ENCODE measurements at places on chromosomes 12 and 14.

- no peak for DNase-seq
These were observed 53.7 kb downstream of the CCDC88C start for GRCh38 chr14:91363776-91364523.

GRCh38 chr12:25761356-25761755 lies 197.1 kb upstream of the RASSF8 start:
- no peak for DNase-seq

DNA sequence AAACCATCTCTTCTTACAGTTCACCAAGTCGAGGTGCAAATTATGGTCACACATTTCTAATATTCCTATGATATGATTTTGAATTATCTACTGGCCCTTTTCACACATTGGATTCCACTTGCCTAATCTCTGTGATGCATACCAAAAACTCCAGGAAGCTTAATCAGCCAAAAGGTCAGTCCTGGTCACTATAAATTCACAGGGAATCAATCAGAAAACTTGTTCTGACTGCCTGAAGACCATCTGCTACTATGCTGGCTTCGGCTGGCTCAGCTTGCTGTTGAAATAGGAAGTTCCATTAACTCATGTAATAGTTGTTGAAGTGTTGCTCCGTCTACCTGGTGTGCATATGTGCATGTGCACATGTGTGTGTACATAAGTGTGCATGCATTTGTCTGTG lies 142.8 kb upstream of the FLRT2 start:
- DNase-seq, result no peak

- no peak for DNase-seq
These were observed 77.0 kb upstream of the GRIP1 start for GRCh38 chr12:66755727-66756395.

DNA sequence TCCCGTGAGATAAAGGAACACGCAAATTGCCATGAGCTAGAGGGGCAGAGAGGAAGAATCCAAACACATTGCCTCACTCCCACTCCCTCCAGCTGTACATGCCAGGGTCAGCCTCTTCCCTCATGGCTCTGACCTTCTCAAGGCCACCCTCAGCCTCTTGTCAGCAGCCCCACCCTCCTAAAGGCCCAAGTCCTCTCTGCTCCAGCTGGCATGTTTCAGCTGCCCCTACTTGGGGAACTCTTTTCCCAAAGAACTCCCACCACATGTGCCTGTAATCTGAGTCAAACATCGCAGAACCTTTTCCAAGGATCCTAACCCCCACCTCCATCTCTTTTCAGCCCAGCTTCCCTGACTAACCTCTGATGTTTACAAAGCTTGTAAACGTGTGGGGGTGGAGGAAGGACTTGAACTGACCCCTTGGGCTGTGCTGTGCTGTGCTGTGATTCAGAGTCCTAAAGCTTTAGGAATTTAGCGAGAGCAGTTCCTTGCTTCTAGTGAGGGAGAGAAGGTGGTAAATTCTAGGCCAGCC lies 7.3 kb upstream of the CACNB3 start:
- DNase-seq, result no peak

- DNase-seq, result no peak
These were observed 148.7 kb upstream of the CLEC14A start for GRCh38 chr14:38404616-38405015.

DNA sequence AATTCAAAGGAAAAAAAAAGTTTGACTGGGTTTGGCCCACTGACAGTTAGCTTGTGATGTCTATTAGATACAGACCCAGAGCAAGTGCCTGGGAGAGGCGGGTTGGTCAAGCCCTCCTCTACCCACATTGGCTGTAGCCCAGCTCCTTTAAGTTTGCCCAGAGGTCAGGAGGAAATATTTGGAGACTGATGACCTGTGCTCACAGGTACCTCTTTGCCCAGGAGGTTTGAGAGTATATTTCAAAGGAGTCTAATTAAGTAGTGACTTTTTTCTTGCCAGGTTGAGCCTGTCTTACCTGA lies 21.8 kb upstream of the PDE1B start:
- no peak for DNase-seq

GRCh38 chr14:104794631-104794992 lies 936 bp downstream of the AKT1 start:
- DNase-seq, result no peak

GRCh38 chr12:115638733-115639647 lies 638.5 kb downstream of the MED13L start:
- no peak for DNase-seq

DNA sequence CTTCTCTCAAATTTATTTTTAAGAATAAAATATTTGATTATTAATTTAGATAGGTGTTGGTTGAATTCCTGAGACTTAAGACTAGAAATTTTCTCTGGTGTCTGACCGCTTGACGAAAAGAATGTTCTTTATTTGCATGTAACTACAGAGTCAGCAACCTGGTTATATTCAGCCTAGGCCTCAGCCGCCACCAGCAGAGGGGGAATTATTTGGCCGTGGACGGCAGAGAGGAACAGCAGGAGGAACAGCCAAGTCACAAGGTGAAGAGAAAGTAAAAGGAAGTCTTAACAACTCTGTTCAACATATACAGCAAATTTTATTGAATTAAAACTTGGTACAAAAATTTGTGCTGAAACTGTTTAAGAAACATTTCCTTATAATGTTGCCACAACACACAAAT lies 5.2 kb downstream of the PIWIL1 start:
- no peak for DNase-seq

GRCh38 chr14:21723431-21724045 lies 49.9 kb upstream of the OR4E1 start:
- peak; percentile 28 for DNase-seq

- no peak for DNase-seq
These were observed 34.9 kb downstream of the PDE3A start for GRCh38 chr12:20403230-20403629.

DNA sequence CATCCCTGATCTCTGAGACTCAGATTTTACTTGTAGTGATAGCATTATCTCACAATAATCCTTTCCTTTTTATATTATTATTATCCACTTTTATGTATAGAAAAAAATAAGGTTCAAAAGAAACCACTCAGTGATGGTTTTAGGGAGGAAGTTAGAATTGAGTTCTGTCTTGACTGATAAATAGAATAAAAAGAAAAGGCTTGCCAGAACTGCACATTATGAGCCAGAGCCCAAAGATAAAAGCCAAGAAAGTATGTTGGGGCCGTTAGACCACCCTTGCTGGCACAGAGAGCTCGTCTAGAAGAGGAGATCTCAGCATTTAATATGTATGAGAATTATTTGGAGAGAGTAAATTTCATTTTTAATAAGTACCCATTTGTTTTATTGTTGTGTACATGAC lies 103.2 kb downstream of the TSPAN8 start:
- no peak for DNase-seq

DNA sequence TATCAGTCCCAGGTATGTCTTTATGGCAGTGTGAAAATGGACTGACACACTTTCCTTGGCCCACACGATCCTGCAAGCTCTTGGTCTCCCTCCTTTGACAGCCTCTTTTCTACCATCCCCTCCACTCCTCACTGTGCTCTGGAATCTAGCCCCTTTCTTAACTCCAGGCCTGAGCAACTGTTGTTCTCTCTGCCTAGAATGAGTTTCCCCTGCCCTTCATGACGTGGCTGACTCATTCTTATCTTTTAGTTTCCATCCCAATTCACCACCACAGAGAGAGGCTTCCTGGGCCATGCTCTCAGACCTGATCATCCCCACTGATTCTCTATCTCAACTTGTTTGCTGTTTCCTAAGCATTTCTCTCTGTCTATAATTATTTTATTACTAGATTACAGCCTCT lies 157.4 kb upstream of the HMGA2 start:
- no peak for DNase-seq

DNA sequence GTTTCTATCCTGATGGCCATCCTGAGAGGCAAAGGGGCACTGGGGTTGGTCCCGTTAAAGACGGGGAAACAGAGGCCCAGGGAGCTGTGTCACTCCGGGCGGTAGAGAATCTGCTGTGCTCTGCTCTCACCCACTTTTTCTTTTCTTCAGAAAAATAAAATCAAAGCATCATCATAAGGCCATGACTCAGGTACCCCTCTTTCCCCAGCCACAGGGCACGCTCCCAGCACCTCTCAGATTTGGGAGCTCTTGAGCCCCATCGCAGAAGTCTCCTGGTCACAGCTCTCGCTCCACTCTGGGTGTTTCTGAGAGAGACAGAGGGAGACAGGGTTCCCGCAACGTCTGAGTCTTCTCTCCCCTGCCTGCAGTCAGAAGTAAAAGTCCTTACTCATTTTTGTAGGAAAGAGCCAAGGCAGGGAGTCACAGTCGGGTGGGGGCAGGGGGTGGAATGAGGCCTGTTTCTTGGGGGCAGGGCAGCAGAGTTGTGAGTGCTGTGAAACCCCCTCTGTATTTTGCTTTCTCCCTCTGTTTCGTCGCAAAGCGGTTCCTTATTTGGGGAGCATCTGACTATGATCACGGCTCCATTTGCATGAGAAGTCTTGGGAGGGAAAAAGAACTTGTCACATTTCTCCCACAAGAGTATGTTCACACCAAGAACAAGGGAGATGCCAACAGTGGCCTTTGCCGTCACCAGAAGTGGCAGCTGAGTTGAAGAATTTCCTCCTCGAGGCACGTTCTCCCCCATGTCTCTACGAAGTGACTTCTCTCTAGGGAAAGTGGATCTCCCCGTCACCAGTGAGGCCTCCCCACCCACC lies 139.0 kb downstream of the BCL11B start:
- DNase-seq, result no peak

GRCh38 chr12:88179436-88180014 lies 37.4 kb downstream of the TMTC3 start:
- DNase-seq, result no peak
